ENCODE measurements at places on chromosomes 6 and 20.

DNA sequence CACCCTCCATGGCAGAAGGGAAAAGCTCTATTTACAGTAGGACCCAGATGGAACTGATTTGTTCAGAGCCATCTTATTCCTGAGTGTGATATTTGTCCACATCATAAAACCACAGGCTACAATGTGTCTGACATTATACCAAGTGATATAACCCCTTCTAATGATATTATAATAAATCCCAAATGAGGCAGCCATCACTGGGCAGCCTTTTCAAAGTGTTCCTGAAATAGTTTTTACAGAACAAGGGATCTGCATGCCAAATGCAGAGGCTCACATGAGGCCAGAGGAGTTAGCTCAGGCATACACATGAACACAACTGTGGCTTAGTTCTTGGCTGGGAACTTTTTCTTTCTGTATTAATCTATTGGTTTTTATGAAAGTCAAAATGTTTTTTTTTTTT lies 207.7 kb downstream of the MAFB start:
- DNase-seq = no peak

DNA sequence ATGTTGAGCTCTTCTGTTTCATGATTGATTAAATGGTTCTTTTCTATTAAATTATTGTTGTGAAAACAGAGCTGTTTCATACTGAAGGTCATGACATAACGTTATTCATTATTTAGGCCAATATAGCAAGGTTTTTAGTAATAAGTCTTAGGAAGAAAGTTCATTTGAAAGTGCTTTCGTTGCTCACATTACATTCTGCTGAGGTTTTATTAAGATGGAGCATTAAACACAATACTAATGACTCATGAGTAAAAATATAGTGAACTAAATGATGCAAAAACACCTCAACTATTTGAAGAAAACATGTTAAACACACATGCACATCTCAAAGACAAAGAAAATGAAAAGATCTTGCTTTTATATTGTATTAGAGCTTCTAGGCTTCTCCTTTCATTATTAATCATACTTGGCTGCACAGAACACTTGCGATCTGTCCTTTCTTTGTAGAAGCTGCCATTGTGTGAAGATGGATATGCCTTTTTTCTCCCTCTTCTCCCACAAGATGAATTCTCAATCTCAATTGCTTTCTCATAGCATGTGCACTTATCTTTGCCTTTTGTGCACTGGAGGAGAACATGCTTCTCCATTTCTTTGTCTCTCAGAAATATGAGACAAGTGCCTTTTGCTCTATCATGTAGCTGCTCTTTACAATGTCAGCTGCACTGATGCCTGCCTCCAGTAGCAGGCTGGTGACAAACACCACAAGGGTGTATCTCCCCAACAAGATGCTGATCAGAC lies 312.4 kb downstream of the PHF3 start:
- no peak for DNase-seq

- DNase-seq = no peak
Observed at GRCh38 chr20:52577696-52578095, 386.1 kb upstream of the ZFP64 start.

GRCh38 chr20:41141153-41141815 lies 3.9 kb downstream of the PLCG1 start:
- no peak for DNase-seq

- DNase-seq = no peak
Observed at GRCh38 chr6:5997420-5997987, 9.2 kb downstream of the NRN1 start.

GRCh38 chr6:167564416-167565250 lies 239.7 kb downstream of the TTLL2 start:
- no peak for DNase-seq

DNA sequence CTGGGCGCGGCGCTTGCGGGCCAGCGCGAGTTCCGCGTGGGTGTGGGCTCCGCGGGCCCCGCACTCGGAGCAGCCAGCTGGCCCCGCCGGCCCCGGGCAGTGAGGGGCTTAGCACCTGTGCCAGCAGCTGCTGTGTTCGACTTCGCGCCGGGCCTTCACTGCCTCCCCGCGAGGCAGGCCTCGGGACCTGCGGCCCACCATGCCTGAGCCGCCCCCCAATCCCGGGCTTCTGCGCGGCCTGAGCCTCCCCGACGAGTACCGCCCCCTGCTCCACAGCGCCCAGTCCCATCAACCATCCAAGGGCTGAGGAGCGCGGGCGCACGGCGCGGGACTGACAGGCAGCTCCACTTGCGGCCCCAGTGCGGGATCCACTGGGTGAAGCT lies 36.2 kb downstream of the RIOK1 start:
- no peak for DNase-seq

DNA sequence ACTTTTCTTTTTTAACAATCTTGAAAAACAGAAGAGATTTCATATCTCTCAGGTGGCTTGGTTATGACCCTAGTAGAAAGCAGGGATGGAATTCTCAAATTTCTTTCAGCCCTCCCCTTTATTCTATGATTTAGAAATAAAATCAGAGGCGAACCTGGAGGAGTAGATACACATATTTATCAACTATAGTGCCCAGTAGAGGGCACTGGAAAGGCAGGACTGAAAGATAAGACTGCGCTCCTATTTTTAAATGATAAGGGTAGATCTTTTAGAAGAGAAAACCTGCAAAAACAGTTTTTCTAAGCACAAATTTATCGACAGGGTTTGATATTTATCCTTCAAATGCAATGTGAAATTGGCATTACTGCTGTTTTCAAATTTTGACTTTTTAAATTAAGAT lies 1296.6 kb downstream of the EPHA7 start:
- DNase-seq = no peak

- DNase-seq = no peak
Observed at GRCh38 chr20:42686057-42686456, 503.6 kb downstream of the PTPRT start.

- no peak for DNase-seq
Observed at GRCh38 chr6:109143191-109143590, 47.9 kb downstream of the CEP57L1 start.

- no peak for DNase-seq
Observed at GRCh38 chr6:54288474-54288873, 19.8 kb upstream of the TINAG start.

DNA sequence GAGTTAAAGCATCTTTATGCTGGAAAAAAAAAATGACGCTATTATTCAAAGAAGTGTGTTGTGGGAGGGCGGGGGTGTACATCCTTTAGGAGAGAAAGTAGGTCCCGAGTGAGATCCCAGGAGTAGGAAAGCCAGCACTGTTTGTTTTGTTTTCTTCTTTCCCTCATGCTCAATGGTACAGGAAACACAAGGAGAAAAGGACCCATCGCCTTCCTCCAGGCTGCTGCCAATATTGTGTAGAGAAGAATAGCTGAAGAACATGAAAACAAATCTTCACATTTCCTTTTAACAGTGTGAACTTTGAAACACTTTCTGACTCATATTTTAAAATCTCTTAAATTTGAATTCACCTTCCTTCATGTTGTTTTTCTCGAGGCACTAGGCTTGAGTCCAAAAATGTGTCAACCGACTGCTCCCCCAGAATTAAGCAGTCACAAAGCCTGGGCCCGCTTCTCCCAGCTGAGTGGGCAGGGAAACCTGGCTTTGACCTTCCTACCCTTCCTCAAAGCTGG lies 22.3 kb downstream of the PPP1R16B start:
- DNase-seq = no peak

GRCh38 chr6:49739423-49739822 lies 4.8 kb downstream of the CRISP3 start:
- DNase-seq = no peak

- peak; percentile 65 for DNase-seq
Observed at GRCh38 chr20:20713244-20713765, 861 bp upstream of the RALGAPA2 start.

DNA sequence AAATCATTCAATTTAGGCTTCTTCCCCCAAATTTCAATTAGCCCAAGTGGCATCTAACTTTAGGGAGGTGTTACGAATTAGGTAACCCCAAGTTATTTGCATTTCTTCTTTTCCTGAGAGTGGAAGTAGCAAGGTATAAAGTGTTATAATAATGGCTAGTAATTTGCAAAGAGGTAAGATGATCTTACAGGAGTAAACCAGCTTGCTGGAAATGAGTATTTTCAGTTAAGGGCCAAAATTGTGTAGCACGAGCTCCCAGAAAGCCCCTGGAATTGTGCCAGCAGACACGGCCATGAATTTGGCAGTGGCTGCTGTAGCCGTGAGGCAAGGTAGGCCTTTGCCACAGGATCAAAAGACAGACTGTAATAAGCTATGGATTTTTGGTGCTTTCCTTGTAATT lies 38.0 kb downstream of the CITED2 start:
- no peak for DNase-seq

- DNase-seq = no peak
Observed at GRCh38 chr6:130558131-130558530, 192.3 kb downstream of the TMEM200A start.

GRCh38 chr6:43878823-43879495 lies 108.9 kb downstream of the VEGFA start:
- DNase-seq = no peak

- DNase-seq = no peak
Observed at GRCh38 chr6:148507774-148508173, 165.1 kb downstream of the SASH1 start.

- no peak for DNase-seq
Observed at GRCh38 chr6:27452496-27452897, 20.4 kb downstream of the ZNF184 start.
